ENCODE measurements at places on chromosomes 2 and 18.
A peak's percentile ranks its signal among the peaks of the same experiment; 100 is the strongest.

DNA sequence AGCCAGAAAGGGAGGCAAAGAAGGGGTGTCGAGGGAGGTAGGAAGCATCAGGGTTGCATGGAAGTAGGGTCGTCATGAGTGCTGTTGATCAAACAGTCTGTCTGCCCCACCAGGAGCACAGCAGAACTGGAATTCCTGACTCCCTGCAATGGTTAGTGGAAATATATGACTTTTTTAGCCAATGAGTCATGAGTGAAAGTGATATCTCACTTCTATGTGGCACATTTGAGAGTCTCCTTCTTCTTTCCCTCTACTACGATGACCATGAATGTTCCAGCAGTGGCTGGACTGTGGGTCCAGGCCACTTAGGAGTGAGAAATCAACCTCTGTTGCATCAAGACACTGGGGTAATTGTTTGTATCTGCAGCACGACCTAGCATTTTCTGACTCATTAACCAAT lies 199.5 kb downstream of the TTC32 start:
- no peak for DNase-seq

- DNase-seq: no peak
Observed at GRCh38 chr2:147826278-147827087, 18.3 kb upstream of the ACVR2A start.

GRCh38 chr2:174044556-174044955 lies 79.4 kb upstream of the SP3 start:
- DNase-seq: no peak

- no peak for DNase-seq
Observed at GRCh38 chr2:222641336-222641735, 14.6 kb downstream of the FARSB start.

DNA sequence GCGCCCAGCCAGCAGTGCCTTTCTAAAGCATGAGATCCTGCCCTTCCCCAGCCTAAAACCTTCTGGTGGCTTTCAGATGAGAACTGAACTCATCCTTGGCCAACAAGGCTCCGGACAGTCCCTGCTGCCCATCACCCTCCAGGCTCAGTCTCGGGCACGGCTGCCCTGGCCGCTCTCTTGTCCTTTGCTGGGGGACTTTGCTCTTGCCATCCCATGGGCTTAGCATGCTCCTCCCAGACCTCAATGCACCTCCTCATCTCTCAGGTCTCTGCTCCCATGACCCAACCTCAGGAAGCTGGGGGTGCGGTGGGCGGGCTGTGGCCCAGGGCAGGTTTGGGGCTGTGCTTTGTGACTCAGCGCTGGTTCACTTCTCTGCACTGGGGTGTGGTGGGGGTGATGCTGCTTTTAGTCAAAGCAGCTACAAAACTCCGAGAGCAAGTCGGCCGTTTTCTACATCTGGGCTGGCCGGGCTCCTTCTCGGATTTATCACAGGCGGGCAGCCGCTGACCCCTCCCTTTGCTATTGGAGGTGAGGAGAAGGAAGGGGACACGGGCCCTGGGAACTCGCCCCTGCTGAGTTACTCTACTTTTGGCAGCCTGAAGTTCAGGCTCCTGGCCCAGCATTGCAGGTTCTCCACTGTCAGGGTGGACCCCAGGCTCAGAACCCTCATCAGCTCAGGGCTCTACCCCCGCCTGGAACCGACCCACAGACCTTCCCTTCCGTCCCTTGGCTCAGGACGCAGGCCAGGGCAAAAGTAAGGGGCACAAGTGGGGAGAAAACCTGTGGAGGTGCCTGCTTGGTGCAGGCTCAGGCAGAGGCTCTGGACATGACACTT lies 90.6 kb upstream of the TAF1B start:
- peak; percentile 80 for DNase-seq

DNA sequence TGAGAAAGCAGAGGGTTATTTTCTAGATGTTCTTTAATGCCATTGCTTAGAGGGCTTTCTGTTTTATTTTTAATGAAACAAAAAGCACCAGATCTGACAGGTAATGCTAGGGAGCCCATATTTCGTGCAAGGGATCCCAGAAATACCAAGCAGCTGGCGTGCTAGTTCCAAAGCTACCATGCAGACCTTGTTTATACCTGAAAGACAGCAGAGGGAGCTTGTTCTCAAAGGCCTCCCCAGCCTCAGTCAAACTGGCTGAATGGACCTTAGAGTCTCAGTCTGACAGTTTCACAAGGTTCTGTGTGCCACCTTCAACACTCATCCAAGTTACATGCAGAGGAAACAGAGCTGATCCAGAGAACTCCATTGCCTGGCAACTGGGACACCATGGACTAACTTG lies 48.6 kb downstream of the GALNT14 start:
- no peak for DNase-seq

GRCh38 chr2:209511637-209512036 lies 87.8 kb downstream of the MAP2 start:
- no peak for DNase-seq

DNA sequence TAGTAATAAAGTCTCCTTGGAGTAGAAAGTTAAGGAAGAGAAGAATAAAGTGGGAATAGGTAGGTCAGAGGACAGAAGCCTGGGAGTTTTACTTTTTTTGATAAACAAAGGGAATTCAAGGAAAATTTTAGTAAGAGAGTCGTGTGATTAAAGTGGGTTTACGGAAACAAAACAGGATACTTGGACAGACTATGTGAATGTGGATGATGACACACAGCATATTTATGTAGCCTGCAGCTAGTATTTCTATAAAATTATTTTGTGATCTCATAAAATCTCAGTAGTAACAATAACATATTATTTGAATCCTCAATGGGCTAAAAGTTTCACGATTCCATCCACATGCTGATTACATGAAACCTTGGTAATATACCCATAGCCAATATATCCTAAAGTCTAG lies 450.7 kb upstream of the PIK3C3 start:
- DNase-seq: no peak

- DNase-seq: no peak
Observed at GRCh38 chr2:239829326-239829725, 195.8 kb downstream of the NDUFA10 start.

DNA sequence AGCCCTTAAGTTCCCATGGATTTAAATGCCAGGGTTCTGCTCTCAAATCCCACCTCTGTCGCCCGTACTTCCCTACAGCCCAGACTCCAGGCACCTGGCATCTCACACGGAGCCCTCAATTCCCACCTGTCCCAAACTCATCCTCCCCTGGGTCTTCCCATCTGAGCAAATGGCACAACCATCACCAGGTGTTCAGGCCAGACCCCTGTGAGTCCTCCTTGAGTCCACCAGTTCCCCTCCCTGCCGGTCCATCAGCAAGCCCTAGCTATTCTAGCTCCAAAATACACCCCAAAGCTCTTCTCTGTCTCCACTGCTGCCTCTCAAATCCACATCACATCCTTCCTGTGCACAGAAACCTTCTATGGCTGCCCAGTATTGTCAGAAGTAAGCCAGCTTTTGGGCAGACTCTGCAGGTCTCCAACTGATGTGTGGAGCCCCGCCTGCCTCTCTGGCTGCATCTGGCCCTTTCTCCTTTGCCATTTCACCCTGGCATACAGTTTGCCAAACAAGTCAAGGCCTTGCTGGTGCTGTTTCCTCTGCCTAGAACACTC lies 67.7 kb downstream of the DNMT3A start:
- no peak for DNase-seq

DNA sequence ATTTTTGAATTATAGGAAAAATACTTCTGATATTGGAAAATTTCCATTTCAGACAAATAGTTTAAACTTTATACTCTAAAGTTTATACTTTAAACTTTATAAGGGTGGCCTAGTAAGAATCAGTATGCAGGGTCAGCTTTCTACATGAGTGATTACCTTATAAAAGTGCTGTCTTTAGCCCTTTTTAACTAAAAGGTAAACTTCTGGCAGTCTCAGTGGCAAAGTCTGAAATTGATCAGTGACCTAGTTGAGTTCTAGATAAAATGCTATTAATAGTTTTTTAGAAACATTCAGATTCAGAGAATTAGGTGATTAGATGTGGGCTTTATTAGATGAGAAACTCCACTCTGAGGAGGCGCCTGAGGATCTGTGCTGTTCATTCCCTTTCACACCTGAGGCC lies 15.5 kb downstream of the GORASP2 start:
- DNase-seq: no peak

GRCh38 chr2:191522478-191523120 lies 155.3 kb upstream of the NABP1 start:
- no peak for DNase-seq

GRCh38 chr2:76008001-76008702 lies 297.4 kb upstream of the GCFC2 start:
- no peak for DNase-seq

GRCh38 chr2:126846241-126846640 lies 52.4 kb upstream of the TEX51 start:
- DNase-seq: no peak

GRCh38 chr2:28665041-28665704 lies 86.5 kb upstream of the PPP1CB start:
- no peak for DNase-seq

- DNase-seq: no peak
Observed at GRCh38 chr2:229642371-229642770, 72.0 kb downstream of the DNER start.

DNA sequence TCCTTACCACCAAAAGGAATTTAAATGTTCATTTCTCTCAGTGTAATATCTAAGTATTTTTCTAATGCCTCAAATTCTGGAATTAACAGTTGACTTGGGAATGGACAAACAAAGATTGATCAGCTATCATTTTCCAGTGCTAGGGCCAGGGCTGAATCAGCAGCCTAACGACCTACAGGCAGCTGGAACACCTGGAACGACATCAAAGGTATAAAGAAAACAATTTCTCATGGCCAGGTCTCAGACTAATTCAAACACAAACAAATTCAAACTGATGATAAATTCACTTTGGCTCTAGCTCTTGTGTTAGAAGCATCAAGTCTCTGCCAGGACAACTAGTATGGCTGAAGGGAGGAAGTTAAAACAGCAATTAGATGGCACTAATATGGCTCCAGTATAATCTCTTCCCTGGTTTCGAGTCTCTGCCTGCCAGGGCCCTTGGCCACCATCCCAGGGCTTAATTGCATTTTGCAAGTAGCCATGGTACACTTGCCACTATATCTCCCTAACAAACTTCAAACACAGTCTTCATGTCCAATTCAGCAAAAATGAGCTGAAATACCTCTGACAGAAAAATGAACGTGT lies 70.2 kb upstream of the FSHR start:
- DNase-seq: no peak

GRCh38 chr2:201126308-201127151 lies 10.6 kb downstream of the CFLAR start:
- peak; percentile 44 for DNase-seq

DNA sequence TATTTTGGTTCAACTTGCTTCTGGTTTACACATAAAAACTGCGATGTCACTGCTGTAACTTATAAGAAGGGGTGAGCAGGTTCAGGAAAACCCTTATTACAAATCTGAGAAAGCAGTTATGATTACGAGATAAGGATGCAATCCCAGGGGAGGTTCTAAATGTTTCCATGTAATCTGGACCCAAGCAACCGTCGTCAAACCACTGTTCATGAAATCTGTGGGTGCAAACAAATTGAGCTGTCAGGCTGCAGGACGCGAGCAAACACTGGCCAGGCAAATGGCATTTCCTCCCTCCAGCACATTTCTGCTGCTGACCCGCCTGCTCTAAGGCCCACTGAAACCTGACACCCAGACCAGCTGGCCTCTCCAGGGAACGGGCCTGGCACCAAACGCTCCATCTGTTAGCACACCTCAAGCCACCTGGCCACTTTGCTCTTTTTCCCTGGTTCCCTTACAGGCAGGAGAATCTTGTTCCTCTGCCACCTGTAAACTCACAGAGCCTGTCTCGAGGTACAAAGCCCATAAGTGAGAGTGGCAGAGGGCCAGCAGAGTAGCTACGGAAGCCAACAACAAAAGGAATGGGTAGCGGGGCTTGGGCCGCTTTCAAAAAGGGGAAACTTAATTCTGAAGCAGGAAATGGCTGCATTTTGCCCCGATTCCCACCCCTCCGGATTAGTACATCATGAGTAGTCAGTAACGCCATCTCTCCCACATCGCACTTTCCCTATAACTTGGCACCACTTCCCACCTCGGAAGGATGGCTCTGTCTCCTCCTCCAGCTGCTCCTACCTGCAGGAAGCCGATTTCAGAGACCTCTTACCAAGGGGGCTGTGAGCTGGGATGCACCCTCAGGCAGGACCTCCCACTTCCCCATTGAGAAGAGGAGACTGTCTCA lies 26.5 kb downstream of the CRACDL start:
- DNase-seq: no peak

GRCh38 chr18:58557008-58557435 lies 71.9 kb downstream of the ALPK2 start:
- DNase-seq: no peak
